ENCODE measurements at places on chromosomes 3 and 15.

GRCh38 chr15:48617619-48618018 is 27.9 kb downstream of the FBN1 start:
- no peak for DNase-seq

DNA sequence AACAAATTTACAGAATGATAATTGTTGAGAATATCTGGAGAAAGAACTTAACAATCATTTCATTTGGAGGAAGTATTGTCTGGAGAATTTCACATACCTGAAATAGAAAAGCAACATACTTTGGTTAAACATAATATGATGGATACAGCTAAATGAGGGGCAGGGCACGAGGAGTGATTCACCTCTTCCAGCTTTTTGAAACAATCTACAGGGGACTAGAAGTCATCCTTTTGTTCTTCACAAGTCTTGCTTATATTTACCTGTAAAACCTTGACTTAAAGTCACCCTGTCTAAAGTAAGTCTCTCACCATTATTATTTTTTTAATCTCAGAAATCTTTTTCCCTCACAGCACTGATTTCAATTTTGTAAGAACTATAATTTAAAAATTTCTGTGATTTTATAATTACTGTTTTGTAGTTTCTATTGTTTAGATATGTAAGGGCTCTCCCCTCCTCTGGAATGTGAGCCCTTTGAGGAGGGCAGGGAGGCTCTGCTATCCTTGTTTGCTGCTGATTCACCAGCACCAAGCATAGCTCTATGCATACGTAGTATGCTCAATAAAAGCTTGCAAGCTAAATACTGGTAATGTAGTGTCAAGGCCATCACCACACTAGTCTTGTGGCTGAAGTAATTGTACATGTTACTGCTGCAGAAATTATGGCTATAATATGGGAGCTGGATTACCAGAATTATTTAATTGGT is 193.9 kb upstream of the THRB start:
- no peak for DNase-seq

DNA sequence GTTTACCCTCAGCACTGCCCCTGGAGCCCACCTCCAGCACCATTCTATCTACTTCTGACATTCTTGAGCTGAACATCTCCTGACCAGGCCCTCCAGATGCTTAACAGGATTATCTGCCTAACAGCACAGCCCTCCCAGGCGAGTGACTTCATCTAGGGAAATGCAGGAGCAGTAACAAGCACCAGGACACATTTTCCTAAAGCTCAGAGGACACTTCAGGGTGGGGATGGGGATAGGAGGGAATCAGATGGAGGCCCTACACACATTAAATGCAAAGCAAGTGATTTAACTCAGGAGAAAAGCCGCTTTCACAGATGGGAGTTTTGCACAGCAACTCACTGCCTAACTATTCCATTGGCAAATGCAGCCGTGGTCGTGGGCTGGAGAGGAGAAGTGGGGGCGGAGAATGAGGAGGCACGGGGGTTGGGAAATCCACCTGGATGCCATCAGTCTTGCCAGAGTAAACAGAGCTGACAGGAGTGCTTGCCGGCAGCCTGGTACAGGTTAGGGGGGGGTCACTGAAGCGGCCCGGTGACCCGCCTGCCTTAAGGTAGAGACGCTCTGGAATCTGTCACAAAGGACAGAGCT is 21.3 kb upstream of the BNC1 start:
- no peak for DNase-seq

- no peak for DNase-seq
These were observed 128.5 kb upstream of the LRIG1 start for GRCh38 chr3:66629150-66629981.

DNA sequence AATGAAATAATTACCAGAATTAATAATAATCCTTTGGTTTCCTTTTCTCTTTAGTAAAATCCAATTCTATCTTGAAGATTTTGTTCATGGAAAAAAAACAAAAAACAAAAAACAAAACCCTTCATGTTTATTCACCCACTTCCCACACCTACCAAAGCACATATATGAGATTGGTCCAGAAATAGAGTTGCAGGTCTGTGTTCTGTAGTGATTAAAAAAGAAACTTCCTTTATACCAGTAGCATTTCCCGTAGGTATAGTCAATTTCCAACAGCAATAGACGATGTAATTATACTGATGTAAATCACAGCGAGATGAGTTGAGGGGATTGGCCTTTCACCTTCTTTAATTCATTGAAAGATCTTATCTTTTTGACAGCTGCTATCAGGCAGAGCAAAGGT is 194.6 kb downstream of the SOX2 start:
- DNase-seq, result no peak

GRCh38 chr15:88322461-88322860 is 65.9 kb upstream of the NTRK3 start:
- no peak for DNase-seq

DNA sequence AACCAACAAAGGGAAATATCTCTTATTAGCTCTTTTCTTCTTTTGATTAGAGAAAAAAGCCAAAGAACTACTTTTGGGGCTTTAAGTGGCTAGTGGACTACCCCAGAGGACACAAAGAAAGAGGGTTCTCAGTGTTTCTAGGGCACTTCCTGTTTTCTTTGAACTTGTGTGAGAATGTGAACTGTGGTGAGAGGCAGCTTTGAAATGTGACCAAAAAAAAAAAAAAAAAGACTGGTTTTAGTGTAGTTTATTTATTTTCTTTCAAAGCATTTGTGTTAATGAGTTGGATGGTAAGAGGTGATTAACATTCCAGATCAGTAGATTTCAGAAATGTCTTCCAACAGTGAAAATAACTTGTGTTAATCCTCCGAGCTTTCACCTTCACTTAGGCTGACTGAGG is 32.4 kb downstream of the SELENOT start:
- DNase-seq, result no peak

GRCh38 chr15:92843814-92844213 is 56.3 kb upstream of the CHD2 start:
- no peak for DNase-seq

GRCh38 chr3:148068466-148068865 is 629.2 kb upstream of the AGTR1 start:
- no peak for DNase-seq

DNA sequence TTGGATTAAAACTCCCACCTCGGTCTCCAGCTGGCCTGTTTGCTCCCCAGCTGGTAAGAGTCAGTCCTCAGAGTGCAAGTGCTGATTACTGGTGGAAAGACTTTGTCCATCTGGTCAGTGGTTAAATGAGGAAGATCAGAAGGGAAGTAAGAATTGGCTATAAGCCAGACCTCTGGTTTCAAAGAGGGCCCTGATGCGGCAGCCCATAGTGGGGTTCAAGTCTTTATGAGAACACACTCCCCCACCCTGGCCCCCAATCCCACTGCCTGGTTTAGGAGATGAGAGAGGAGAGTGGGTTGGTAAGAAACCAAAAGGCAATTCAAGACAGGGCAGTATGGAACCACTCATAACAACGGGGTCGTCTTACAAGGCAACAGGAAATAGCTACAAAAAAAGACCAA is 65.0 kb downstream of the FRMD4B start:
- no peak for DNase-seq

DNA sequence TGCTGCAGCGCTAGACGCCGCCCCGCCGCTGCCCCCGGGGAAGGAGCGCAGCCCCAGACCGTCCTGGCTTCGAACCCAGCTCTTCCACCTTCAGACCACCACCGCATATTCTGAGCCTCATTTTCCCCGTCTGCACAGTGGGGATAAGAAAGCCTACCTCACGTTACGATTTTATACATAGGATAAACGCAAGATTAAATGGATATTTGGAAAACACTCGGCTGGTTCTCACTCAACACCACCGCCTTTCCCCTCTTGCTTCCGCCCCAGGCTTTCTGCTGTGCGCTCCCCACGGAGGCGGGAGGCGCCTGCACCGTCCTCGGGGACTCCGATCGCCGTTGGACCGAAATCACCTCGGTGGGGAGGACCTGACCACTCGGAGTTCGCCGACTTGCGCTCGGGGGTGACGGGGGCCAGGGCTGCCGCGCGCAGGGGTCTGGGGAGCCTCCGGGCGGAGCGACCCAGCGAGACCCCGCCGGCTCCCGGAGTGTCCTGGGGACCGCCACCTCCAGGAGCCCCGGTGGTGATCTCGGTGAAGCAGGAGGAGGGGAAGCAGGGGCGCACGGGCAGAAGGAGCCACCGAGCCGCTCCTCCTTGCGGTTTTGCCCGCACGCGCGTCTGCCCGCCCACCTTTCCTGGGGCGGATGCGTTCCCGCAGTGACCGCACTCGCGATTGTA is 4.0 kb downstream of the FBXL22 start:
- DNase-seq, result peak; percentile 37

GRCh38 chr3:93923006-93923405 is 50.7 kb downstream of the PROS1 start:
- no peak for DNase-seq

- no peak for DNase-seq
These were observed 166.4 kb upstream of the TLE3 start for GRCh38 chr15:70264014-70264582.

- DNase-seq, result no peak
These were observed 19.0 kb upstream of the AGBL1 start for GRCh38 chr15:86060674-86061073.

DNA sequence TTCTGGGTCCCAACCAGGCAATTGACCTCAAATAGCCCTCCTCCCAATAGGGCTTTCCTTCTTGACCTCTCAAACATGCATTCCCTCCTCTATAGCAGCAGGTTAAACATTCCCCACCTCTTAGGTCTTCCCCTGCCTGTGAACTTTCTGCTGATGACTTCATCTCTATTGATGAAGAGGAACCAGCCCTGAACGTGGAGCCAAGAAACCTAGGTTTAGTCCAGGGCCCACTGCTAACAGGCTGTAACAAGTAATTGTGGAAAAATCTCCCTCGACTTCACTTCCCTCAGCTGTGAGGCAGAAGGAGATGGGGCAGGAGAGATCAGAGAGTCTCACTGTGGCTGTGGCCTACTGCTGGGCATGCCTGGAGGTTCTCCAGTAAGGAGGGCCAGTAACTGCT is 24.7 kb downstream of the ILDR1 start:
- DNase-seq, result no peak

DNA sequence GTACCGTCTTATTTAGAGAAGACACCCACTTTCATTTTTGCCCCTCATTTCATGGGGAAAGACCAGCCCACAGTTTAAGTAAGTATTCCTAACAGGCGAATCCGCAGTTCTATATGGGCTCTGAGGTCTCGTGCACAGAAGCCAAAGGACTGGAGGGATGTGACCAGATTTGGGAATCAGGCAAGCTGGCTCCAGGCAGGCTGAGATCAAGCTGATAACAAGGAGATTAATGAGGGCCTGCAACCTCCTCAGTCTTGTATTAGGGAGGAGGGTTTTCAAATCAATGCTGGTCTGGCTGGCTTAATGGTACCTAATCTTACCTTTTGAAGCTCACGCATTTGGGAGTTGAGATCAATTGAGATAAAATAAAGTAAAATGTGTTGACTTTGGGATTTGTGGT is 15.3 kb downstream of the ST8SIA2 start:
- no peak for DNase-seq

GRCh38 chr15:46735115-46735514 is 982.2 kb upstream of the SEMA6D start:
- DNase-seq, result no peak

DNA sequence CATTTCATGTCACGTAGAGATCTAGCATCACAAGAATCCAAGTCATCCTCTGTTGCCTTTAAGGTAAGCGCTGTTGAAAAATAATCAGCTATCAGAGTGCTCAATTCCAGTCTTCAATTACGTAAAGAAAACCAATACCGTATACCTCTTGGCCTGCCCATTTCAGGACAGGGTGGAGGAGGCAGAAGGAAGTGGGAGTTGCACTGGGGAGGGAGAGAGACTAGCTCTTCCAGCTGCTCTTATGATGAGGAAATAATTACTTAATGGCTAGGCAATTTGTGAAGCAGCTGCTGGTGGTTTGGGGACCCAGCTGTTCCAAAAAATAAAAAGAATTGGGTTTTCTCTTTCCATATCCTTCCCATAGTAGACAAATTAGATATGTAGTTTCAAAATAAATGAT is 365.8 kb upstream of the MCTP2 start:
- no peak for DNase-seq

DNA sequence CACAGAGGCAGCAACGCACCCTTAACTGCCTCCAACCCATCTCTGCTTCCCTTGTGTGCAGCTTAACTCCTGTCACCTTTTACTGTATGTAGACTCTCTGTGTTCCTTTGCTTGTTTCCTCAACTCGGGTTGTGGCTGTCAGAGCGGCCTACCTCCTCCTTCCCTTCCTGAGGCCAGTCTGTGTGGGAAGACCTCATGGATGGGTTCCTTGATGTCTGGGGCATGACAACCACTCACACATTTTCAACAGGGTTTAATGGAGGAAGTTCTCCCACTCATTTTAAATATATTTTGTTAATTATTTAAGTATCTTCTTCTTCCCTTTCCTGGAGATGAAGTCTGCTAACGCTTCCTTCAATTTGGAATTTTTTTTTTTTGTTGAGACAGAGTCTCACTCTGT is 1.8 kb upstream of the CSPG5 start:
- no peak for DNase-seq

- DNase-seq, result no peak
These were observed 350.5 kb downstream of the LRTM1 start for GRCh38 chr3:54577313-54577712.

GRCh38 chr15:31236184-31237042 is 90.2 kb upstream of the KLF13 start:
- no peak for DNase-seq

GRCh38 chr15:85350395-85350794 is 30.0 kb upstream of the AKAP13 start:
- DNase-seq, result no peak

DNA sequence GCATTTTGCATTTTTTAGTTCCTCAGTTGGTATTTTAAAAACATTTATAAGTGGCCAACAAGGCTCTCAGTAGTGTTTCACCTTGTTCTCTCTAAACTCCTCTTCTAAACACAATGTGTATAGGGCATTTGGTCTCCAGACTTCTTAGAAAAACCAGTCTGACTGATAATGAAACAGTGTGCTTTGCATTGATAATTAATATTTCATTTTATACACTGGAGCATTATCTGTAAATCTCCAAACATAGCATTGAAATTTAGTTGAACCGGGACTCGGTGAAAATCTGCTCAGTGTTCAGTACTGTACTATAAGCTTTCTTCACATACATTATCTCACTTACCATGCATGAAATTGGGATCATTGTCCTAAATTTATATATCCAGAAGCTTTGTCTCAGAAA is 53.6 kb downstream of the SETD5 start:
- DNase-seq, result no peak

GRCh38 chr15:99878835-99879234 is 145.6 kb upstream of the LYSMD4 start:
- no peak for DNase-seq

Measured in activated CD8-positive, alpha-beta memory T cell treated with anti-CD3 and anti-CD28 coated beads for 1 hour (primary cell).